GM10248 (cell line): ENCODE measurements at places on chromosomes 1 and 21.

DNA sequence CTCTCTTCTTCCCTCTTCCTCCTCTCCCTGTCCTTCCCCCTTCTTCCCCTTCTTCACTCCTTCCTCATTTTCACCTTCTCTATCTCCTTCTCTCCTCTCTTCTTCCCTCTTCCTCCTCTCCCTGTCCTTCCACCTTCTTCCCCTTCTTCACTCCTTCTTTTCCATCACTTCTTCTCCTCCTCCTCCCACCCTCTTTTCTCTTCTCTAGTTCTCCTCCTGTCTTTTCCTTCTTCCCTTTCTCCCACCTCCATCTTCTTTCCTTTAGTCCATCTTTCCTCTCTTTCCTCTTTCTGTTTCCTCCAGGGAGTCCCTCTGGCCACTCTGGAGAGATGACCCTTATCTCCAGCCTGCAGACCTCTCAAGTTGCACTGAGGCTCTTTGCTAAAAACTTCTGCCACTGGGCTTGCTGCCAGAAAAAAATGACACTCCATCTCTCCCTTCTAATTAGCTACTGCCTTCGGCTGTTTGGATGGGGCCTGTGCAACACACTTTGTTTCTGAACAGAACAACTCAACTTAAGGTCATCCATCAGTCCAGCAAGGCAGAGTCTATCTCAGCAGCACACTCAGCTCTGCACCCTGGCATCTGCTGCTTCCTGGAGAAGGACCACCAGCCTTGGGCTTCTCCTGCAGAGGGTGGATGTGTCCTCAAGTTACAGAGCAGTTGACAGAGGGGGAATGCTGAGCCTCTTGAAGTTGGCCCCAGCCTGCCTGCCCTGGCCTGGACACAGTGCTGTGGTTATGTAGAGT is 538.8 kb downstream of the MATN1 start:
- DNase-seq = no peak

DNA sequence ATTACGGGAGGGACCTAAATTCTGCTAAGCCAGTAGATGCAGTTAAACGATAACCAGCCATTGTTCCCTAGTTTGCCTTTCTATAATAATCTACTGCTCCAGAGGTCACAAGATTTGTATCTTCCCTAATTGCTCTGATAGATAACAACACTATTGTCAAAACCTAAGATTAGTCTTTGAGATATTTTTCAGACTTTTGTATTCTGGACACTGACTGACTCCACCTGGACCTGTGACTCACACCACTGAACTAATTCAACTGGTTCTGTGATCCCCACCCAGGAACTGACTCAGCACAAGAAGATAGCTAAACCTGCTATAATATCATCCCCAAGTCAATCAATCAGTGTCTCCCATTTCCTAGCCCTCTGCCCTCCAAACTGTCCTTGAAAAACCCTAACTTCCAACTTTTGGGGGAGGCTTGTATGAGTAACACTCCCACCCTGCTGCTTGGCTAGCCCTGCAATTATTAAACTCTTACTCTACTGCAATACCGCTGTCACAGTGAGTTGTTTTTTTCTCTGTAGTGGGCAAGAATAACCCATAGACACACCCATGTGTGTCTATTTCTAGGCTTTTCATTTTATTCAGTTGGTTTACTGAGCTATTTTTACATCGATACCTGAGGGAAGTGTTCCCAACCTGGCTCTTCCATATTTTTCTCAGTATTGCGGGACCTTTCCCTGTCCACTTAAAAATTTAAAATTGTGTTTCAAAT is 11.2 kb downstream of the KIFAP3 start:
- DNase-seq = no peak

- peak; percentile 76 for DNase-seq
Measured at GRCh38 chr1:7940745-7941436, at the start of gene TNFRSF9. Gene TNFRSF9 (minus strand): TSS chr1:7940839. CDS start chr1:7939994, 845 bp downstream.

DNA sequence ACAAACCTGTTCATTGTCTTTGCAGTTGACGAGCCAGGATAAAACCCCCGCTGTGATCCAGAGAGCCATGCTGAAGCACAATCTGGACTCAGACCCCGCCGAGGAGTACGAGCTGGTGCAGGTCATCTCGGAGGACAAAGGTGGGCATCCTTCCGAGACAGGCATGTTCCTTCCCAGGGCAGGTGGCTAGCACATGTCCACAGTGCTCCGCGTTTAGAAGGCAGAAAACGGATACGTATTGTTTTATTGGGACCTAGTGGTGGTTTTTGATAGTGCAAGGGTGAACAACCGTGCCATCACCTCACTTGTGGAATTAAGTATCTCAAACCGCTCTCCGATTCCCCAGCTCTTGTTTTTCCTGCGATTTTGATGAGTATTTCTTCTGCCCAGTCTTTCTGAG is 115.3 kb downstream of the COLGALT2 start:
- no peak for DNase-seq

DNA sequence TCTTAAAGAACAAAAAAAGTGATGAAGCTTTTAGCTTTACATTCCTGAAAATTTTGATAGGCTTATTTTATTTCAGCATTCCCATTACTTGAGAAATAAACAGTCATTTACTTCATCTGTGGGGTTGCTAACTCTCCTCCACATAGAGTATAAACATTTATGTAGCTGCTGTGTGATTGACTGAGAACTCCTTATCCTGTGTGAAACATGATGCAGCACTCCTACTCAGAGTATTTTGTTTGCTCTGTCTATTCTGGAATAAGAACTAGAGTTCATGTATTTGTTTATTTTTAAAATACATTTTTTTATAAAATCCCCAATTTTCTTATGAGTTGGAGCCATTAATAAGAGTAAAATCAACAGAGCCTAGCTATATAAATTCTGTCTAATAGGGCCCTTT is 318.7 kb upstream of the SPAG17 start:
- DNase-seq = no peak

DNA sequence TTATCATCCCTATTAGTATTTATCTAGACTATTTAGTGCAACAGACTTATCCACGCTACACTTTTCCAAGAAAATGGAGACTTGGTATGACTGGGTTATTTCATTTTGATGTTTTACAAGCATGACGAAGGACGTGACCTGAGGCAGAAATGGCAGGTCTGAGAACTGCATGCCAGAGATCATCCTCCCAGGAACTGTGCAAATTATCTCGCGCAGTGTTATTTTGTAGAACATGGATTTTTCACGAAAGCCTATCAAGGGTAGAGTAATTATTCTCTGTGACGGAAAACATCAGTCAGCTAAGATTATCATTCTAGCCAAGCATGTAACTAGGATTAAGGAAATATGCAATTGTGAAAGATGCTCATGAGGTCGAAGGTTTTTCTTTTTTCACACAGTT is 361.5 kb upstream of the AJAP1 start:
- DNase-seq = no peak

- DNase-seq = no peak
Measured at GRCh38 chr1:226457307-226457712, 49.4 kb upstream of the PARP1 start.

- no peak for DNase-seq
Measured at GRCh38 chr1:161502641-161503393, 2.4 kb upstream of the FCGR2A start.

DNA sequence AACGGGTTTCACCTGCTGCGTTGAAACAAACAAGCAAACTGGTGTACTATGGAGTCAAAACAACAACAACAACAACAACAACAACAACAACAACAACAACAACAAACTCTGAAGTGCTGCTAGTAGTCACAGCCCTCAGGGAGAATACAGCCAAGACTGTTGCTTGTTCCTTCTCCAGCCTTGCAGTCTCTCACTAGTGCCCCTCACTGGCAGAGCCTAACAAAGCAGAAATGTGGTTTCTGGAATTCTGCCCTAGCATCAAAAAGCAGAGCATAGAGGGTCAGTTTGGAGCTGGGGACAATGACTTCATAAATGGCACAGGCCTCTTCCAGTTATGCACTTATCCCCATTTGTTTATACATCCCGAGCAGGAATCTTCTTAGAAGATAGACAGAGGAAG is 187.4 kb downstream of the KCNK2 start:
- no peak for DNase-seq

- DNase-seq = peak; percentile 31
Measured at GRCh38 chr1:174743654-174744561, 255.8 kb upstream of the CACYBP start.

DNA sequence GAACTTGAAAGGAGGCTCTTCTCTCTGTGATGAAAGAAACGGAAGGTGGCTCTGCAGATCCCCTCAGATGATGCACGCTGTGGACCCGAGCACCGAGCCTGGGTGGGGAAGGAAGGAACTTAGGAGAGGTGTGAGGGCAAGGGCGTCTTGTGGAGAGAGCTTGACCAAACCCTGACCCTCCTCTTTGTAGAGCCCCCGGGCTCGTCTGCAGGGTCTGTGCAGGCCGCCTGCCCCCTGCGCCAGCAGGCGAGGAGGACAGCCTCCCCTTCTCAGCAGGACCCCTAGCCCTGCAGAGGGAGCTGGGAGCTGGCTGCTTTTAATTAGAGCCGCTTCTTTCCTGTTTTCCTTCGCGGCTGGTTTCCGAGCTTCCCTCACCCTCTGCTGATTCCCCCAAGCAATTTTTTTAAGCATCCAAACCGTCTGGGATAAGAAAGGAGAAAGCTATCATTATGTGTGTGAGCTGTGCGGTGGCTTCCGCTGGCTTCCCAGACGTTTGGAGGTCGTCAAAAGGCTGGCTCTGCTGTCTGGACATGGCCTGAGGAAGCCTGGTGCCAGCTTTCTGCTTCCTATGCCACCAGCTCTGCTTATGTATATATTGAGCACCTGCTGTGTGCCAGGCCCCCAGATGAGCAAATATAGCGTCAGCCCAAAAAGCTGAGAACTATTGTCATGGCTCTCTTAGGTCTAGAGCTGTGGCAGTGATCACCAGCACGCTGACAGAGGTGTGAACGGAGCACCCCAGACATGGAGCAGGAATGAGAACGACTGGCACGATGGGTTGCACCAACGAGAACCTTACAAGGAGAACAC is 160.2 kb upstream of the IRF2BP2 start:
- DNase-seq = no peak

- DNase-seq = no peak
Measured at GRCh38 chr1:6922096-6922931, 137.1 kb downstream of the CAMTA1 start.

DNA sequence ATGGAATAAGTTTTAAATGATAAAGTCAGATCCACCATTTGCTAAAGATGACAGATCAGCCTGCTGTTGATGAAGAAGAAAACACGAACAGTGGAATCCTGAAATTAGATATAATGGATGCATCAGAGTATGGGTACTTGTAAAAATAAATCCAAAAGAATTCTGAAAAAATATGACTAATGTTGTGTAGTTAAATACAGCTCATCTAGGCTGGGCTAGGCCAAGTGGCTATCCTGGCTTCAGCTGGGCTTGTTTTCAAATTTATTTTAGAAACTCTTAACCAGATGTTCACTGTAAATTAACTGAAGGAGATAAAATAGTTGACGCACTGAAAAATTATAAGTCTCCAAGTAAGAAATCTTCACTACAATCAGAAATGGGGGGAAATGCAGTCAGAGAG is 7.4 kb upstream of the RGS2 start:
- DNase-seq = no peak

DNA sequence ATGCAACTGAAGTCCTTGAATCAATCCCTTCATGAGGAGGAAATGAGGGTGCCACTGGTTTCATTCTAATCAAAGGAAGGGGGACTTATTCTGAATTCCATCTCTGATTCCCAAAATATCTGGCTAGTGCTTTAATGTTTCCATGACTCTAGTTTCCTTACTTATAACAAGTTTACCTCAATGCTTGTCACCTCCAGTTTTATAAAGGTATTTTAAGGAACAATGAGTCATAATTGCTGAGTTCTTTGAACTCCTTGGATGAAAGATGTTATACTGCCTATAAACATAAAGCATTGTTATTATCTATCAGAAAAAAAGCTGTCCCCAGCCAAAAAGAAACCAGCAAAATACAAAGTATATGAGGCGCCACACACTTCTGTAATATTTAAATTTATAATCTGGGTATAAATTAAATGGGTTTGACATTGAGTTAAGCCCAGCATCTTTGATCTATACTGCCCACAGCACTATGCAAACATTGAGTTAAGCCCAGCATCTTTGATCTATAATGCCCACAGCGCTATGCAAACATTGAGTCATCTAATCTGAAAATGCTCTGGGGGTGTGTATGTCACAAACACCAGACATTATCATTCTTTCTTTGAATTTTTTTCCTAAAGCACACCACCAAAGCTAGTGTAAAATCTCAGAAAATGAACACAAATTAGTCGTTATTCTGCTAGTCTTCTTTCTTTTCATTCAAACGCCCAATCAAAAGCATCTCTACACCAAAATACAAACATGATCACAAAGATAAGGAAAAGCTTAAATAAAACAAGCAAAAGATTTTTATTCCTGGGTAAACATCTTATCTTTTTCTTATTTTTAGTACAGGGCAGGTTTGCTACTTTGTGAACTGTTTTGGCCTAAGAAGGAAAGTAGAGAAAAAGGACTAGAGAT is 11.5 kb upstream of the CXADR start:
- no peak for DNase-seq

- no peak for DNase-seq
Measured at GRCh38 chr1:198528364-198528763, 12.1 kb downstream of the ATP6V1G3 start.

GRCh38 chr1:192615055-192615454 is 20.9 kb upstream of the RGS13 start:
- no peak for DNase-seq

- DNase-seq = peak; percentile 83
Measured at GRCh38 chr1:181131255-181131941, 42.9 kb downstream of the IER5 start.

DNA sequence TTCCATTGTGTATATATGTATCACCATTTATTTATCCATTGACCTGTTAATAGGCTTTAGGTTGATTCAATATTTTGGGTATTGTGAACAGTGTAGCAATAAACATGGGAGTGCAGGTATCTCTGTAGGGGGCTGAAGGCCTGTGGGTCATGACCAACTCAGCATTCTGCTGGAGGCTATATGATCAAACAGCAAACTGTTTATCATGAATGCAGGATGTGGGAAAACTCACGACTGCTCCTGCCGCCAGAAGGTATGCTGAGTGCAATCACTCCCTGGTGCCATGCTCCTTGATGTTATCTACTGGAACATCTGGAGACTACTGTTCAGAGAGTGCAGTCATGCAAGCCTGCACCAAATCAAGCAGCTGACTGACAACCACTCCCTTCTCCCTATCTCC is 275.2 kb downstream of the COL11A1 start:
- no peak for DNase-seq

DNA sequence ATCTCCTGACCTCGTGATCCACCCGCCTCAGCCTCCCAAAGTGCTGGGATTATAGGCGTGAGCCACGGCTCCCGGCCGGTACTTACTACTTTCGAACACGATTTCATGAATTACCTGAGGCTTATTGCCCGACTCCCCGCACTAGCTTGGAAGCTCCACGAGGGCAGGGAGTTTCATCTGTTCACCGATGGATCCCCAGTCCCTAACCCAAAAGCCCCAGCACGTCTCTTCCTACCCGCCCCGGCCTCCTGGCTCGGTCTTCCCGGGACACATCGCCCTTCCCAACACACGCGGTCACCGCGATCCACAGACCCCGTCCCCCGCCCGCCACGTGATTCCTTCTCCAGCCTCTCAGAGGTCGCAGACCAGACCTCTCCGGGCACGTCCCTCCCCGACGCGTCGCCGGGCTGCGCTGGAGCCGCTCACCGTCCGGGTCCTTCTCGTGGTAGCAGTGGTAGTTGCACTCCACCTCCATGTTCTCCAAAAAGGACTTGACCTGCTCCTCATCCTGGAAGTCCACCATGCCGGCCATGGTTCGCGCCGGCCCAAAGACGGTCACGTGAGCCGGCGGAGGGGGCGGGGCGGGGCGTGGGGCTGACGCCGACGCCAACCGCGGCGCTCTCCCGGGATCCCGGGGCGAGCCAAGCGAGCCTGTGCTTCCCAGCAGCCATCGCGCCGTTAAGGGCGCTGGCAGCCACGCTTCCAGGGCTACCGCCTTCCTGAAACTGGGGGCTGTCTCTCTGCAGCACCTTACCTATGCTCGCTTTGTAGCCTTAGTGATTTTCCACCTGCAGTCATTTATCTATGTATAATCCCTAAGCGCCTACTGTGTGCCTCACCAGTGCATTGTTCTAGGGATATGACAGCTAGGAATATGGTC is at the start of gene COA7:
Gene COA7 (minus strand): TSS at position 553 of the 880 bp plus-strand sequence. CDS start 21 bp downstream, at position 532.
- peak; percentile 81 for DNase-seq
